Stimulated activated CD8-positive, alpha-beta memory T cell treated with anti-CD3 and anti-CD28 coated beads, Interleukin-4, amount 100 ng/mL, for 4 hours (primary cell): ENCODE measurements at places on chromosomes 1 and 21.

DNA sequence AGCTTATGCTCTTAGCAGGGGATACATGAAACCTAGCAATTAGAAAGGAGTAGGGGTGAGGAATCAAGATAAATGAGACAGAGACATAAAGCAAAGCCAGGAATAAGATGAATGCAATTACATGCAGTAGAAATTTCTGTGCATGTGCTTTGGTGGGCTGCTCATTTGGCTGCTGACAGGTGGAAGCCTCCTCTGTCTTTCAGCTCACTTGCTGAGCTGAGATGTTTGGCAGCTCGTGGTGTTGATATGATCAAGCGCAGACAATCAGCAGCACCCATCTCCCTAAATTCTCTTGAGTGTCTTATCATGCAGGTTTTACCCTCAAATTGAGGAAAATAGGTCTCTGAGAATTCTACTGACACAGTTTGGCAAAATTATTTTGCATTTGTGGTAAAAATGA, 108.3 kb upstream of the CD34 start:
- DNase-seq = no peak

- DNase-seq = no peak
Measured at GRCh38 chr1:106536741-106537140, 519.7 kb upstream of the PRMT6 start.

DNA sequence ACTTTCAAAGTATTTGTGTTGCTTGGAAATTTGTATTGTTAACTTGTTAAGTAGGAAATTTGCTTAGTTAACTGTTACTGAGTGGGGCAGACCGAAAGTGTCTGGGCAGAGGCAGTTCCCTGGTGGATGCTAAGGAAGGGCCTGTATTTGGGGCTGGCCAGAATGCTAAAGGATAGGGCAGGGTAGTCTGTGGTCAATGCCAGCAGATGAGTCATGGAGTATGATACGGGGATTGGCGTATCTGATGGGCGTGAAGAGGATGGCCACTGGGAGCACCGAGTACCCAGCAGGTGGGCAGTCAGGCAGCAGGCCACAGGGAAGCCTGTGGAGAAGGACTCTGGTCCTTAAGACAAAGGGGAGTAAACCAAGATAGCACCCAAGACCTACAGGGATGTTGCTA, 46.6 kb upstream of the SCAF4 start:
- no peak for DNase-seq

- no peak for DNase-seq
Measured at GRCh38 chr21:37232274-37233018, 34.7 kb downstream of the VPS26C start.

GRCh38 chr1:17719874-17720273, 35.3 kb upstream of the ACTL8 start:
- DNase-seq = no peak

GRCh38 chr1:34283142-34283541, 106.4 kb downstream of the C1orf94 start:
- DNase-seq = no peak

DNA sequence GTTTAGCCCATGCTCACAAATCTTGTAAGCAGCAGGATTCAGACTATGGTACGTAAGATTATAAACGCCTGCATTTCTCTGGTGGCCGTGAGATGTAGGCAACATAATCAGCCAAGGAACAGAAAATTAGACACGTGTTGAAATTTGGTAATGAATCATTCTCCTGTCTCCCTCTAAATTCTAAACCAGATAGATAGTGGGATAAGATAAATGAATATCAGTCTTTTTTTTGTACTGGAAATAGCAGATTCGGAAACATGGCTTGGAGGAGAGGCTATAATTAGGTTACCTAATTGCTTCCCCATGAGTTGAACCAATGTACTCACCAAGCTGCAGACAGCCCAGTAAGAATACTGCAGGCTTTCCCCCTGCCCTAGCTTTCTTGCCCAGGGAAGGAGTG, 172.3 kb downstream of the TGFB2 start:
- DNase-seq = no peak

GRCh38 chr1:109484519-109484975, 842 bp downstream of the ATXN7L2 start:
- DNase-seq = no peak

GRCh38 chr21:15285556-15285955, 220.8 kb upstream of the NRIP1 start:
- DNase-seq = no peak

DNA sequence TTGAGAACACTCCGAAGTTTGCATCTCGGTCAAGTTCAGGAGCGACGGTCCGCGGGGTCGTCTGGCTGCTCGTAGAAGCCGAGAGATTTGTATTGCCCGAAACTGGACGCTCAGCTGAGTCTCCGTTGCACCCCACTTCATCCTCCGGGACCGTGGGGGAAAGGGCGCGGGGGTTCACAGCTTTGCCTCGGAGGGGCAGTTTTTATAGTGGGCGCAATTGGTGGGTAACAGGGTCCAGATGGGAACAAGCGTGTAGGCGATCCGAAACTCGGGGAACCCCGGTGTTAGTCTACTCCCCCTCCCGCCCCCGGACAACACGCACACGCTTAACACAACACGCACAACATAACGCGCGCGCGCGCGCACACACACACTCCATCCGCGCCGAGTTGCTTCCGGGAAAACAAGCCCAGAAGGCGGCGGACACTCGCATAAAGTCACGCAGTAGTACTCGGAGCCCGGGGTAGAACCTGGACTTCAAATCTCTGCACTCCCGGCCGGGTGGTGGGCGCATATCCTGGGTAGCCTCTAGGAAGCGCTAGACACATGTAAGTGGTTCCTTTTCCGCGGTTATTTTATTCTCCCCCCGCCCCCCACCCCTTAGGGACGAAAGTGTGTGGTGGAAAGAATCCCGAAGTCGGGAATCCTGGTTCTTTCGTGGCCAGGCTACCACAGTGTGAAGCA, 1.1 kb upstream of the JUN start:
- peak; percentile 76 for DNase-seq

DNA sequence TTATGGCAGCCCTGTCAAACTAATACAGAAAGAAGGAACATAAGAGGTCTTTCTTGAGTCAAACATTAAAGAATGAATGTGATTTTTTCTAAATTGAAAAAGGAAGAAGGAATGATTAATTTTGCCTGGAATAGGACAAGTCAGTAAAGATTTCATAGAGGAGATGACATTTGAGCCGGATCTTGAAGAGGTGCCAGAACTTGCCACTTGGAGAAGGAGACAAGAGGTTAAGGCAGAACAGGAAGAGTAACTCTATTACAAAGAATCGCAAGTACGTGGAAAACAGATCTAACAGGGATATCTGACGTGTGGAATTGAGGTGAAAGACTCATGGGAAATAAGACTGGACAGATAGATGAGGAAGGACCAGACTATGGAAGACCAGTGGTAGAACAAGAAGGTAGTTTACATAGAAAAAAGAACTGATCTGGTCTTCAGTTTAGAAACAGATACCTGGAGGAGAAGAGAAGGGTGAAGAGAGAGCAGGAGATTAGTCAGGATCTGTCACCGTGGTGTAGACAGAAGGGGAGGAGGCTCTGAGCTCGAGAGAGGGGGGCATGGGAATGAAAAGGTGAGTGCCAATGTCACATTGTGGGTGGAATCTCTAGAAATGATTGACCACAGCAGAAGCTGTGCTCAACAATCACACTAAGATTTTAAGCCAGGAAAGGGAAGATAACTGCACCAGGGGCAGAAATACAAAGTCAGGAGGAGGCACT, 32.5 kb downstream of the RHOU start:
- no peak for DNase-seq

DNA sequence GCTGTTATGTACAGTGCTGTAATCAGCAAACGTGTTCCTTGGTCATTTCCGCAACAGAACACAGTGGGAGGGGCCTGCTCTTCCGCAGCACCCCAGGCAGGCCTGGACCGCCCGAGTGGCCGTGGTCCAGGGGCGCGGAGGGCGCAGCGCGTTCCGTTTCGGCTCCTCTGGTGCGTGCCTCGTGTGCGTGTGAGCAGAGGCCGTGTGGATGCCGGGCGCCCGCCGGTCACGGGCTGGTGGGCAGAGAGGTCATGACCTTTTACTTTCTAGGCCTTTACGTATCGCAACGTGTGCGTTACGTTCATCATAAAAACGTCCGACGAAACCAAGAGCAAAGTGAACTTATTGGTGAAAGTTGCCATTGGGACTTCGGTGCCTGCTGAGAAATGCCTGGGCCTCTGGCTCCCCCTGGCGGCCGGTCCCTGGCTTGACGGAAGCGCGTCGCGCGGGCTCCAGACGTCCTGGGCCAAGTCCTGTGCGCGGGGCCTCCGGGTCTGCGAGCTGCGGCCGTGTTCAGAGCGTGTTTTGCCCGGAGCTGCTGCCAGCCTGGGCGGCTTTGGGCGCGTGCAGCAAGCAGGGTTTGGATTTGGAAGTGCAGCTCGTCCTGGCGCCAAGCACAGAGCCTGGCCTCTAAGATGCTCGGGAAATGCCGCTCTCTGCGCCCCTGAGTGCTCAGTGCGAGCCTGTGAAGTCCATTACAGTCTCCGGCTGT, 34.4 kb downstream of the COL18A1 start:
- peak; percentile 57 for DNase-seq

DNA sequence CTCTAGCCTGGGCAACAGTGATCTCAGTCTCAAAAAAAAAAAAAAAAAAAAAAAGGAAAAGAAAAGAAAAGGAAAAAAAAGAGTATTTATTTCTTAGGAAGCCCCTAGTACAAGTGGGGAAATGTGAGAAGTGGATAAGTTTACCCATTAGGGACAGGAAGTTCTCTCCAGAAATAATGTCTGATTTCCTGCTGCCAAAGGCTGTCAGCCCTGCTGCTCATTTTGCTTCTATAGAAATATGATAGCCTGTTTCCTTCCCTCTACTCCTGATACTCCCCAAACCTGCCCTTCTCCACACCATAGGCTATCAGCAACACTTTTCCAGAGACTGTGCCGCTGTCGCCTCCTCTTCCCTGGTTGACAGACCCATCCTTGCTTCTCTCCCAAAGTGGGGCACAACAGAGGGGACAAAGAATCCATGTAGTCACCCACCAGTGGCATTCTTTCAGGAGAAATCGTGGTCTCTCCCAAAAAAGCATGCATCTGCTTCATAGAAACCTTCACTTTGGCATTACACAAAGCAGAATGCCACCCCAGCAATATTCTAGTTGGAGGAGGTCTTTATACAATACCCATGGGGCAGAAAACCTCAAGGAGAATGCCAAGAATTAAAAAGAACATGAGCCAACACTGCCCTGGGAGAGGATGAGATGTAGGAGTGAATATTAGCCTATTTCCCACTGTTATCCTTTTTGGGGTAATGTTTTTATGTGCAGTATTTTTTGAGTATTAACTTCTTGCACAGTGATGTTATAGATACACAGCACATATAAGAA, 166.3 kb upstream of the NR5A2 start:
- no peak for DNase-seq

GRCh38 chr1:221809091-221810029, 67.5 kb upstream of the DUSP10 start:
- no peak for DNase-seq

DNA sequence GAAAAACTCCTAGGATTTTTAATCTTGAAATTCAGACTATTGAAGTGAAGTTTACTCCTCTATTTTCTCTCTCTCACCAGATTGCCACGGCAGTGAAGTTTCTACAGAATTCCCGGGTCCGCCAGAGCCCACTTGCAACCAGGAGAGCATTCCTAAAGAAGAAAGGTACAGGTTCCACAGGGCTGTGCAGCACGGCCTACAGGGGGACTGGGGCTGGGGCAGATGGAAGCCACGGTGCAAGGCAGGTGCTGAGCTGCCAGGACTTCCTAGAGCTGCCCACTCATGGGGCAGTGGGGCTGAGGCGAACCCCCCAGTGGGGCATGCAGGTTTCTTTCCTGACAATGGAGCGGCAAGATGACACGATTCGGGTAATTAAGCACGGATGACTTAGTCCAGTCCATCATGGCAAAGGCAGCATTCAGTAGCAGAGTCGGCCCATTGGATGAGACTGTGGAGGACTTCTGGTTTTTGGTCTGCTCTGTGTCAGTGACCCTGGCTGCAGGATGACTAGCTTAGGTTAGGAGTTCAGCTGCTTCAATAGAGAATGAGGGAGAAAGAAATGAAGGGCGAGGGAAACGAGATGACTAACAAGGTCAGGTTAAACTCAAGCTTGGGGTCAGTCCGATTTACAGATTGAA, 61.5 kb downstream of the PEX14 start:
- no peak for DNase-seq
